ENCODE measurements at places on chromosomes 2 and 18.

- DNase-seq = no peak
These were observed 114.7 kb upstream of the STON1 start for GRCh38 chr2:48414980-48415835.

GRCh38 chr2:45869165-45869501, 217.7 kb downstream of the PRKCE start:
- no peak for DNase-seq

DNA sequence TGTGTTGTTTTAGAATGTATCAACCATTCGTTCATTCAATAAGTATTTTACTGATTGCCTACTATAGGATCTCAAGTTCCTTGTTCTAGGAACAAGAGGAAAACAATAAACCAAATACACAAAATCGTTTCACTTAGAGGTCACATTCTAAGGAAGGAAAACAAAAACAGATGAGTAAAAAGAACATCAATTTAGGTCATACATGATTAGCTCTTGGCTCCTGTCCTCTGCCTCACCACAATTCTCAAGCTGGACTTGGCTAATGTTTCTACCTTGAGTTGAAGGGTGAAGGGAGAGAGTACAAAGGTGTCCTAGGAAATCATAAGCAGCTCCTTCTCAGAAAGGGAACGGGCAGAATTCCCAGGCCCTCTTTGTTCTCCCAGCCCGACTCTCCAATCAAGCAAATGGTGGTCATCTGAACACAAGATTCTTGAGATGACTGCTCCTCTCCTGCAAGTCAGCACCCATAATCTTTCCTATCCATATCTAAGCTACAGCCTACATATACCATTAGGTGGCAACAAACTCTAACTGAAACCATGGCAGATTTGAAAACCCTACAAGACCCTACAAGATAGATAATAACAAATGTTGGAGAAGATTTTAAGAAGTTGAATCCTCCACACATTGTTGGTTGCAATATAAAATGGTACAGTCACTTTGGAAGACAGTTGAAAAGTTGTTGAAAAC, 76.0 kb downstream of the CBLN2 start:
- no peak for DNase-seq

GRCh38 chr2:234869969-234870368, 81.8 kb upstream of the SH3BP4 start:
- DNase-seq = no peak

DNA sequence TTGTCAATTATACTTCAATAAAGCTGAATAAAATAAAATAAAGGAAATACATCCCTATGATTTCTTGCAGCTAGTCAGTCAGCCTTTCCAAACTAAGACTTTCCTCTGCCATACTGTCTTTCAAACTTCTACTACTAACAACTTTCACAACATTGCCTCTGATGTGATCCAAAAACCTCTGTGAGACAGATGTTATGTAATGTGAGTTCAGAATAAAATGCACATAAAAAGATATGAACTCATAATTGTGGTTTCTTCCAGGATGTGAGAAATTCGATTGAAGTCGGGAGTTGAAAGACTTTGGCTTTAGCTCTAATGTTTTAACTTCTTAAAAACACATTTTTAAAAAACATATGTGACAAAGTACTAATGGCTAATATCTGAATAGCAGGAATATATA, 98.7 kb downstream of the PIGN start:
- no peak for DNase-seq

- DNase-seq = no peak
These were observed 5.2 kb downstream of the CD207 start for GRCh38 chr2:70830366-70830765.

DNA sequence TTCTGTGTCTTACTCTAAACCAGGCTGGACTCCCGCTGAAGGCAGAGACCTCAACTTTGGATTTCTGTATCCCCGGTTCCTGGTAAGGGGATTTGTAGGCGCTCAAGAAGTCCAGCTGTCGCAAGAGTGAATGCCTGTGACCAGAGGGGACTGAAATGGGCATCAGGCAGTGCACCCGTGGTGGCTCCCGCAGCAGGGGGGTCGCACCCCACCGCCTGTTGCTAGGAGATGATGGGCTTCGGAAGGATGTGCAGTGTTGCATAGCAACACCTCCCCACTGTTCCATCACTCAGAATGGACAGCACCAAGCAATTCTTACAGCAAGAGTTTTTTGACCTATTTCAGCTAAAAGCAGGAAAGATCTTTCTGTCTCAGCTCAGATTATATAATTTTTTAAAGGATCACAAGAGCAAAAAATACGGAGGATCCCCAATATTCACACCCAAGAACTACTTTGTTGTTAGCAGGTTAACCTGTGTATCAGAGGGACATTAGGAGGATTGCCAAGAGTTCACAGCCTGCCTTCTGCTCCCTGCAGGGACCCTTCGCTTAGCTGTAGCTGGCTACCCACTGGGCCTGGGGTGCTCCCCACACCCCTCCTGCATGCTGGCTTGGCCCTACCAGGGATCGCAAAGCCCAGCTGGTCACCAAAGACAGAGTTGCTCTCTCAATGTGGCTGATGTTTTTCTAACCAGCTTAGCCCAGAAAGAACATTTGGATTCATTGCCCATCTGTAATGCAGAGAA, 63.8 kb downstream of the SOWAHC start:
- no peak for DNase-seq

DNA sequence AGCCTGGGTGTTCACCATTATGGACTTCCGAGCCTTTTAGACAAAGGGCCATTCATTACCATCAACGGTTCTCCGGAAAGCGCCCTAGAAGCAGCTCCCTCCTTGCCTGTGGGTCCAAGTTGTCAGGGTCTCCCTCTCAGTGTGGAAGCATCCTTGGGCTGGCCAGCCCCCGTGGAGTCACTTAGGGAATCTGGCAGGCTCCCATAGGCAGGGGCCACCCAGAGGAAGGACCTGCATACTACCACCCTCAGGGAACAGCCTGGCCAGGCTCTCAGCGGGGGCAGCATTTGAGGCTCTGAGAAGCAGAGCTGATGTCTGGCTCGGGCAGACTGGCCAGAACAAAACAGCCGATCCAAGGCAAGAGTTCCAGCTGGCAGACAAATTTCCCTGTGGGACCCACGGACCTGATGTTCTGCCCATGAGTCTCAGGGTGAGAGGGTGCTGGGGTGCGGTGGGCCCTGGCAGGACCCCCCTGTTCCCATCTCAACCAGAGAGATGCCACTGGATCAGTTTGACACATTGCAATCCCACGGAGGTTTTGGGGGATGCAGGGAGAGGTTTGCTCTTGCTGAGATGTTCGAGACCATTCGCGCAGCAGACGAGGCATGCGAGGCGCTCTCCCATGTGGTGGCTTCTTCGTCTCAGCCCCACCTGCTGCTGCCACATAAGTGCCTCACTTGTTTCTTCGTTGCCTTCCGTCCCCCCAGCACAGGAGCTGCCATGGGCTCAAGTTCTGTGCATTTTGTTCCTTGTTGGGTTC, 56.9 kb downstream of the ACKR3 start:
- no peak for DNase-seq

- DNase-seq = no peak
These were observed 1206.0 kb upstream of the ZEB2 start for GRCh38 chr2:145725876-145726275.

GRCh38 chr18:1383465-1383864, 478.8 kb downstream of the ADCYAP1 start:
- DNase-seq = no peak

DNA sequence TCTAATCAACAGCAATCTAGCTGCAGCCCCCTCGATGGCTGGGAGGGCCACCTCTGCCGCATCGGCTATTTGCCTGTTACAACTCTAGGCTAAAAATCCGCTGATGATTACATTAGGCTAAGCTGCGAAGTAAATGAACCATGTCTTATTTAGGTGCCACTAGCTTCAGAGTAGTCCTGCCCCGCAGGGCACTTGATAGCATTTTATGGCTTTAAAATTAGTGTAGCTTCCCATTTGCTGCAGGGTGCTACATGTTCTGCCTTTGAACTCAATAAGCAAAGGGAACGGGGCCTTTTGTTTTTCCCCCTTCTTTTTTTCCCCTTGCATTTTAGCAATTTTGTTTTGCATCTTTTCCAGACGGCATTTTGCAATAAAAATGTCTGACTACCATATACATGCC, 270.2 kb downstream of the GBX2 start:
- no peak for DNase-seq

GRCh38 chr2:85163675-85164074, 30.5 kb downstream of the TCF7L1 start:
- no peak for DNase-seq

- DNase-seq = no peak
These were observed 228.0 kb upstream of the MEX3C start for GRCh38 chr18:51425475-51425874.

GRCh38 chr2:124702777-124703176, 677.7 kb downstream of the CNTNAP5 start:
- no peak for DNase-seq

- no peak for DNase-seq
These were observed 59.9 kb downstream of the MDH1 start for GRCh38 chr2:63648632-63649031.

DNA sequence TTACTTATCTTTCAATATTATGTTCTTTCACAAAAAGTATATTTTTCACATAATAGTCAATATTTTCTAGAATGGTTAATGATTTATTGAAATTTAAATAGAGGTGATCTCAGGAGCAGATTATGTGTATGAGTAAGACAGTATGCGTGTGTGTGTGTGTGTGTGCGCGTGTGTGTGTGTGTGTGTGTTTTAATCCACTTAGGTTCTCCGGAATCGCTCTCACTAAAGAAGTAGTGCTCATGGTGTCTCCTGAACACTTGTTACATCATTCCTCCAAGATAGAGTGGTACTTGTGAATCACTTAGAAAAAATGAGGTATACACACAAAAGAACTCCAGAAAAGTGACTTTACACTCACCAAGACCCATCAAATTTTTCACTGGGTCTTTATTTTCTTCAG, 91.0 kb upstream of the KCNH7 start:
- DNase-seq = no peak

- DNase-seq = no peak
These were observed 67.6 kb downstream of the DHRS9 start for GRCh38 chr2:169136885-169137534.

- no peak for DNase-seq
These were observed 41.4 kb downstream of the RAD51AP2 start for GRCh38 chr2:17476830-17477229.

GRCh38 chr2:234249873-234250272, 199.4 kb downstream of the SPP2 start:
- no peak for DNase-seq

- DNase-seq = peak; percentile 20
These were observed 146.3 kb downstream of the RTN4 start for GRCh38 chr2:54903736-54904554.

DNA sequence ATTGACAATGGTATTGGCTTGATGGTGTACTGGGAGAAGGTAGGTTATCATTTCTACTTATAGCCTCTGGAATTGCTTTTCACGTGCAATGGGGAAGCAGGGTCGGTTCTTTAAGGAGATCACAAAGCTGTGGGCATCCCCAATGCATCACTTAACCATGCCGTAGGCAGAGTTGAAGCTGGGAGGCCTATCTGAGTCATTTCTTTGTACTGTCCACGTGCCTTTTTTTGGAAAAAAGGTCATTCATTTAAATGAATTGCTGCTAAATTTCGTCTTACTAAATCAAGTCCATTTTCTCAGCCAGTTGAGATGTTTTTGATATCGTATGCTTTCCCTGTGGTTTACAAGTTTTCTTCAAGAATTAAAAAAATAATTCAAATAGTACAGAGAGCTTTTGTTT, 17.2 kb upstream of the GYPC start:
- no peak for DNase-seq

- DNase-seq = no peak
These were observed 303.8 kb upstream of the TRIB2 start for GRCh38 chr2:12412898-12413305.

Data from effector memory CD4-positive, alpha-beta T cell (primary cell).